ENCODE measurements at places on chromosomes 5 and 9.

DNA sequence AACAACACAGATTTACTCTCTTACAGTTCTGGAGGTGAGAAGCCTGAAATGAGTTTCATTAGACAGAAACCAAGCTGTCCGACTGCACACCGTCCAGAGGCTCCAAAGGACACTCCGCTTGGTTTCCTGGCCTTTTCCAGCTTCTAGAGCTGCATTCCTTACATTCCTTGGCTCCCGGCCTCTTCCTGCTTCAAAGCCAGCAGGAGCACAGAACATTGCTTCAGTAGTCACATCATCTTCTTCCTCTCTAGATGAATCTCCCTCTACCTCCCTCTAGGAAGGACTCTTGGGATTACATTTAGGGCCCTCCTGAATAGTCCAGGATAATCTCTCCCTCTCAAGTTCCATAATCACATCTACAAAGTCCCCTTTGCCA lies 213.3 kb downstream of the CDK5RAP2 start:
- no peak for DNase-seq

DNA sequence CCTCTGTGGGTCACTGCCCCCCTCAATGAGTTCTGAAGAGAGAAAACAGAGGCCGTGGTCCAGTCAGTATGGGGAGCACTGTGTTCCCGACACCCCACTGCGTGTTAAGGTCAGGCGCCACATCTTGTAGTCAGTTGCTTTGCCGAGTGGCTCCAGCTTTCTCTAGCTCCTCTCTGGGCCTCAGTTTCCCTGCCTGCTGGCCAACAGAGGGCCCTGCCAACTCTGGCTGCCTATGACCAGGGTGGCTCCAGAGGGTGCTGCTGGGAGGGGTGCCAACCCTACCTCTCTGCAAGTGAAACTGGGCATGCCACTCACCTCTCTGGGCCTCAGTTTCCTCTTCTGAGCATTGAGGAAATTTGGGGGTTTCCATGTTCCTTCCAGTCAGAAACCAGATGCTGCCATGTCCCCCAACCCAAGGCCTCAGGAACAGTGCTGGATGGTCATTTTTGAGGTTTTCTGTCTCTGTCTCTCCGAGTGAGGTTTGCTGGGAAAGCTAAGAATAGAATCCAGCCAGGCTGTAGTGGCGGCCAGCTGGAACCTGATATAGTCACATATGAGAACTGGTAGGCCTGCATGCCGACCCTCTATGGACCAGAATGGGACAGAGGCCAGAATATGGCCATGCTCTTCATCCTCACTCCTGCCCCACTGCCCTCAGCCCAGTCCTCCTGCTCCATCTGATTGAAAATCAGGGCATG lies 132.1 kb downstream of the PHF2 start:
- no peak for DNase-seq

- DNase-seq, result no peak
Measured at GRCh38 chr9:1659363-1659690, 355.8 kb upstream of the SMARCA2 start.

- no peak for DNase-seq
Measured at GRCh38 chr5:165227515-165227914, 1722.1 kb downstream of the MAT2B start.

DNA sequence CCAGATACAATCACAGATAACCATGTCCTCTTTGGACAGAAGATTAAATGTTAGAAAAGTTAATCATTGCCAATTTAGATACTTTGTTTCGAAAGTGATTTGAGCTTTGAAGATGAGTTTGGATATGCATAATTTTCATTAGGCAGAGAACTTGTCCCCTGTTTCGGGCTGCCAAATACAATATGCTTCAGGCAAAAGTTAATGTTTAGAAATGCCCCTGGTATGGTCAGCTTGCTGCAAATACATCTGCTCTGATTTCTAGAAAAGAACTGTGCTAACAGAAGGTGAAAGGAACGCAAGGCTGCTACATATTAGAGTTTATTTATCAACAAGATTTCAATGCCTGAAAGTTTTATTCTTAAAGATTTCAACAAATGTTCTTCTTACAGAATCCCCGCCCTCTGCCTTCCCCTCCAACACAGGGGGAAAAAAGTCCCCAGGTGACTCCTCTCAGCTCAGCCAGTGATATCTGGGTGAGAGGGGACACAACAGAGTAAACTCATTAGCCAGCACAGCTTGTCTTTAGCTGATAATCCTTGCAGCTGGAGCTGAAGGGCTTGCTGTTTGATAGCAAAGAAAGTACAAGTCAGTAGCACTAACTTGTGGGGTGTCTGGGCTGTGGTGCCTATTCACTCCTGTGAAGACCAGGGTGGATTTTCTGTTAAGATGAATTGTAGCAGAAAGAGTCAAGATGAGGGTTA lies 435.7 kb downstream of the DMAC1 start:
- DNase-seq, result no peak

DNA sequence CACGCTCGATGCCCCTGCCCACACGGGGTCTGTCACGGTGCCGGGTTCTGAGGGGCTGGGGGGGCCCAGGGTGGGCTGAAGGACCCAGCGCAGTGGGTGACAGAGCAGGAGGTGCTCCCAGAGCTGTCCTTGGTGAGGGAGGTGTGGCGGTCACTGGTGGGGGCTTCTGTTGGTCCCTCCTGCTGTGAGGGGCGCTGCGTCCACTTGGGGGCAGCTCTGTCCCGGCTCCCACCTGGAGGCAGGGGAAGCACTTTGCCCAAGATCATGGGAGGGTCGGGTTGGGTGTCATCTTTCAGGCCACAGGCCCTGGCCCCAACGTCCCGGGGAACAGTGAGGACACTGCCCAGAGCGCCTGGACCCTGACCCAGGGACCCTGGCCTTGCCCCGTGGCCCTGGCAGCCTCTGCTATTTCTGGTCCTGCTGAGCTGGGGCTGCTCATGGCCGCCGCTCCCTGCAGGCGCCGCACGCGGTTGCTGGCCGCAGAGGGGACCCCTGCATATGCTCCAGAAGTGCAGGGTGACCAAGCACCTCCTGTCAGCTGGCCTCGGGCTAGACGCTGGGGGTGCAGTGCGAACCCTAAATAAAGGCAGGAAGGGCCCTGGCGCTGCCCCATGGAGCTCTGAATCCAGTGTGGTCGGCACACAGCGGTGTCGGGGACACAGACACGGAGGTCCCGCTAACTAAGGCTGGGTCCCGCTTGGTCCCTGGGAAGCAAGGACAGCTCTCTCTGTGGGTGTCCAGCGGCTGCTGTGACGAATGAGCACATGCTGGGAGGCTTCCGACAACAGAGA lies 11.6 kb upstream of the RNU6ATAC start:
- DNase-seq, result no peak

GRCh38 chr9:4297151-4297785 lies 2.6 kb downstream of the GLIS3 start:
- DNase-seq, result no peak

DNA sequence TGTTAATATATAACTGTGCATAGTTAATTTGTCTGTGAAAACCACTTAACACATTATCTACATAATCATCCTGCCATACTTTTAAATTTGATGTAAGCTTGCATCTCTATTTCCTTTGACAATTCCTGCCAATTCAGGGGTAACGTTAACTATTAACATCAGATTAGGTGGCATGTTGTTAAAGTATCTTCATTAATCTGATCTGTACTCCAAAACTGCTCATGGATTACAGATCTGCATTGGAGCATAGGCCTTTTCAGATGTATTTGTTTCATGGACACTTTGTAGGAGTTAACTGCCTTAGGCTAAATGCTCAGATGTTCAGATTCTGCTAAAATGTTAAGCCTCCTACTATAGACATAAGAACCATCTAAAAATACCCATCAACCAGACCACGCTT lies 3.1 kb downstream of the RPS6 start:
- no peak for DNase-seq

DNA sequence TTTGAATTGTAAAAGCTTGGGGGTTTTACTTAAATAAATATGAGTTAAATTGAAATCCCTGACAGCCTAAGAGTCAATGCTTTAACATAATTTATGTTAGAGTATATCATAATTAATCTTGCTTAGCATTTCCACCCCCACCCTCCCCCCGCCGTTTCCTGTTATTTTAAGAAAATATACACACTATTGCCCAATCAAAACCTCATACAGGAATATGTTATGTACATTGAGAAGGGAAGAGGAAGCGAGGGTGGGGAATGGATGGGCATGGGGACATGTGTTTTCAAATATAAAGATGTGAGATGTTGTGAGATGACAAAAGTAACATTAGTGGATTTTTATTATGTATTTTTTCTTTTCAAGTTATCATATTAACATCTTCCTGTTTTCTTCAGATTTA lies 561.1 kb upstream of the MEF2C start:
- DNase-seq, result no peak

- DNase-seq, result no peak
Measured at GRCh38 chr9:14051419-14051818, 262.5 kb downstream of the NFIB start.

All from cerebellum (tissue), 4 donors.